Large intestine (tissue), 12 donors: ENCODE measurements at places on chromosomes 3 and 15.
A peak's percentile ranks its signal among the peaks of the same experiment; 100 is the strongest.

DNA sequence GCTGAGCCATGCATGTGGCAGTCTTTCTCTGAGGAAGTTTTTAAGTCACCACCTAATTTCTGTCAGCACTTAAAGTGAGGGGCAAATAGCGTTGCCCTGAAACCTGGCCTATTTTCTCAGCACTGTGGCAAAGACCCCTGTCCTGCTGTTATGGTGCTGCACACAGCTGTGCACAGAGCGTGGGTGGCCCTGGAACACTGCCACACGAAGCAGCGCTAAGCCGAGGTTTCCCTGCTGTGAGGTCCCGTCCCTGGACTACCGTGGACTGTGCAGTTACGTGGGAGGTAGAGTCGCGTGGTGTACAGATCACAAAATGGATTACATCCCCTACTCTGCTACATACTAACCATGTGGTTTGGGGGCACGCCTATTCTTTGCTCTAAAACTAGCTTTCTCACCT is 101.6 kb upstream of the NR2E3 start:
- DNase-seq = no peak

DNA sequence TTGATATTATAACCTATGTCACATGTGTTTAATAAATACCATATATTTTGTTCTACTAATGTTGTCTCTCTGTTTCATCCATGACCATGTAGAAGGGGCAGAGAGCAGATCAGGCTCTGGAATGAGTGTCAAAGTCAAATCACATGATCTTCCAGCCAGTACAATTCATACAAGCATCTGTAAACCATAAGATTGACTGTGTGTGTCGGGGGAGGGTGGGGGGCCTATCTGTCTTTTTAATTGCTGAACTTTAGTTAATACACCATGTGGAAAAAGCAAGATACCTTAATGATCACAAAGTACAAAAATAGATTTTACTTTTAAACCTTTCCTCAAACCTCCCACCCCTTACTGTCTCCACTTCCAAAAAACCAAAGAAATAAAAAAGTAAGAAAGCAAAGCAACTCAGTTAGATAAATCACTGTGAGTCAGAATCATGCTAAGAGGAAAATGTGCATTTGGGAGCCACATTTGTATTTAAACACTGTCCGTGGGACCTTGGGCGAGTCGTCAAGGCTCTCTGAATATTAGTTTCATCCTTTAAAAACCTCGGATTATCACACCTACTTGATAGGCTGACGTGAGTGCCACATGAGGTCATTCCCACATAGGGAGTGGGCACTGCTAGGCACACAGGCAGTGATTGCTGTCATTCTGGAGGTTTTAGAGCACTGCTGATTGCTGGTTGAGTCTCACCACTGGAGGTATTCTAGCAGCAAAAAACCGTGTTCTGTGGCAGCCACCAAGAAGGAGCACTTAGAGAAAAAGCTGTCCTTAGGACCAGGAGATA is 21.0 kb upstream of the POLR2M start:
- DNase-seq = peak; percentile 36

DNA sequence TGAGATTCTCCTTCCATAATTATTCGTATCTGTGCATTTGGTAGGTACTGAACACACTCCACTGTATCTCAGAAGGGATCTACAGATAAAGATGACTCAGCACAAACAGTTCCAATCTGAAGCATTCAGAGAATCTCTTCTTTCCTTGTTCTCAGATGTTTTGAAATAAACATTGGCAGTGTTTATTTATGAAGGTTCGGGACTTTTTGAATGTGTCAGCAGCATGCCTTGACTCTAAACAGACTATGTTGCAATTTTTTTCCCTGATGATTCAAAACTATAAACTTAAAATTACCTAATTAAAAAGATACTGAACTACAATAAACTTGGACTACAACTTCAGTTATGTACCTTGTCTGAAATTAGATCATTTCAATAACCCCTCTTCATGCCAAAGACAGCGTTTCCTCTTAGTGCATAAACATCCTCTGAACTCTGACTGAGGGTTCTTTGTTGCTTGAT is 612.9 kb upstream of the TBL1XR1 start:
- DNase-seq = no peak

DNA sequence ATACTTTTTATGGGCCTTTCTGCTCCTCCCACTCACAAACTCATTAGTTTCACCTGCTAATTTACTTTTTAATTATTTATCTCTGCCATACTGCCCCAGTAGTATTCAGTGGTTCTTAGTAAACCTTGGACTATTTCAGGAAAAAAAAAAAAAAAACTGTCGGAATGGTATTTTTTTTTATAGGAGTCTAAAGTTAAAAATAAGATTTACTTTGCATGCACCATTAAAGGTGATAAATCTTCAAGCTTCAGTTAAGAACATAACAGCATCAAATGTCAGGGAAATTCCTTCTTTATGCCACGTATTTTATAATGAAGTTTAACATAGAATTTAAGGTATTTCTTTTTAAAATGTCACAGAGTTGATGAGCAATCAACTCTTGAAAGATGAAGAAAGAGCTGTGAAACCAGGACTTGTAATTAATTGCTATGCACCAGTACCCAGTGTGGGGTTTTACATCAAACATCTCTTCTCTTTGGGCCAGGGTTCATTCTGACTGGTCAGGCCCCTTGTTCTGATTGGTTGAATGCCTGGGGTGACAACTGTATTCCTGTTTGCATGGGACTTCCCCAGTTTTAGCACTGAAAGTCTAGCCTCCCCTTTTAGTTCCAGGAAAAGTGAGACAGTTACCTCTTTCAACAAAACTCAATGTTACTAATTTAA is 40.3 kb upstream of the PTPRG start:
- no peak for DNase-seq

GRCh38 chr3:148379763-148380382 is 317.8 kb upstream of the AGTR1 start:
- peak; percentile 31 for DNase-seq
